Activated CD4-positive, alpha-beta T cell treated with anti-CD3 and anti-CD28 coated beads for 24 hours (primary cell): ENCODE measurements at places on chromosomes 12 and 14.

GRCh38 chr14:95524706-95525512 lies 8.5 kb upstream of the SYNE3 start:
- no peak for DNase-seq

DNA sequence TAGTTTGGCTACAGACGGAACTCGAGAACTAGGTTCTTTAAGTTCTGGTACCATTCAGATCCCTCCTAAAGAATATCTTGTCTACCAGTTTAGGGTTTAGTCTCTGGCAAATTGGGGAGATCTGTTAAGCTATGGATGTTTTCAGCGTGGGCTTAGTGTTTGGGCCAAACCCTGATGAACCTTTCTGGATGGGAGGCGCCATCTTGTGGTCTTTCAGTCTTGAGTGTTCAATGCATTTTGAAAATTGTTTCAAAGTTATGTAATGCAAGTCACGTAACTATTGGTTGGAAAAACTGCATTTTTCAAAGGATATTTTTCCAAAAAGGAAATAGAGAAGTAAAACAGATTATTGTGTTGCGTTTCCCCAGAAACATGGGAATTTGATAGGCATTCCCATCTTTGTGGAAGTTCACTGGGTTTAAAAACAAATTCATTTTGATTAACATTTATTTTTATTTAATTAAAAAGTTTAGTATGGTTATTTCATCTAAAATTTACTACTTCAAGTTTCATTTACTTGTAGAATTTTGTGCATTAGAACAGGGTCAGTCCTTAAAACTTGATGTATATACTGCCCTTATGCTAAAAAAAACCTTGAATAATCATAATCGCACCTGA lies 169.0 kb downstream of the PRIMA1 start:
- no peak for DNase-seq

- DNase-seq = no peak
Observed at GRCh38 chr14:68942296-68943035, 36.6 kb downstream of the ACTN1 start.

GRCh38 chr14:75702122-75702521 lies 41.1 kb downstream of the TTLL5 start:
- DNase-seq = no peak
